Activated CD8-positive, alpha-beta memory T cell treated with anti-CD3 and anti-CD28 coated beads for 1 hour (primary cell): ENCODE measurements at places on chromosomes 1 and 21.

DNA sequence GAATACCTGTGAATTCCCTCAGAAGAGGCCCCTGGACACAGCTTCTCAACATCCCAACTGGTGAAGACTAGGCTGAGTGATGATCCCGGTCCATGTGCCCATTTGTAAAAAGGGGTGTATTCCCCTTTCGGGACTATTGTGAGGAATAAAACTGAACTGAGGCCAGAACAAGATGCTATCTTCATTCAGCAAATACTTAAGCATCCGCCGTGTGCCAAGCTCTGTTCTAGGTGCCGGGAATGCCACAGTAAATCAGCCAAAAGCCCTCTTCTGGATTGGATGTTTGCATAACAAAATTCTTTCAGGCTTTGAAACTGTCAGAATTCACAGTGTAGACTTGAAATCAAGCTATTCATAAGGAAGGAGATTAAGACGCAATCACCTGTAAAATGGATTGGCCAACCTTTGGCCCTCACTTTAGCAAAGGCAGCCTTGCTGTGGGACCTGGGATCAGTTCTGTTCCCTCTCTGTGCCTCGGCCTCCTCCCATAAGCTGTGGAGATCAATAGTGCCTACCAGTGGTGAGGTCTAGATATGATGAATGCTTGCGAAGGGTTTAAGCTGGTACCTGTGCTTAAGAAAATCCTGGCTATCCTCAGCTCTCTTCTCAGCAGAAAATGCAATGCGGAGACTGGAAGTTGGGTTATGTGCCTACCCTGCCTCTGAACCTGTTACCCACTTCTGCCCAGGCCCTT is 1.8 kb downstream of the ALPL start:
- no peak for DNase-seq

DNA sequence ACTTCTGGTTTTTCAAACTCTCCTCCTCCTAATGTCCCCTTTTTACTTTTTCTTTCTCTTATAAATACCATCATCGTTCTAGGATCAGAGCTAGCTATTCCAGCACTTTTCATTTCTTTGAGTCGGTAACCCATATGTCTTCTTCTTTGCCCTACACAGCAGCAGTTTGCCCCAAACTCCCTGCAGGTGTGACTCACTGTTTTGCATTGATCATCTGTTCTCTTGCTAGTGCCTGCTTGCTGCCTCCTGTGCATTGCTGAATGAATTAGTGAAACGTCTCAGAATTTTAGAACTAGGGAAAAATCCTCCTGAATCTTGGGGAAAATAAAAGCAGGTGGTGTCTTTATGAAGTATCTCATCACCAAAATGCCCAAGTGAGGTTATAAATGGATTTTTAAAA is 21.7 kb downstream of the KCNK2 start:
- DNase-seq = no peak

GRCh38 chr1:147204080-147204479 is 21.1 kb downstream of the FMO5 start:
- DNase-seq = no peak

DNA sequence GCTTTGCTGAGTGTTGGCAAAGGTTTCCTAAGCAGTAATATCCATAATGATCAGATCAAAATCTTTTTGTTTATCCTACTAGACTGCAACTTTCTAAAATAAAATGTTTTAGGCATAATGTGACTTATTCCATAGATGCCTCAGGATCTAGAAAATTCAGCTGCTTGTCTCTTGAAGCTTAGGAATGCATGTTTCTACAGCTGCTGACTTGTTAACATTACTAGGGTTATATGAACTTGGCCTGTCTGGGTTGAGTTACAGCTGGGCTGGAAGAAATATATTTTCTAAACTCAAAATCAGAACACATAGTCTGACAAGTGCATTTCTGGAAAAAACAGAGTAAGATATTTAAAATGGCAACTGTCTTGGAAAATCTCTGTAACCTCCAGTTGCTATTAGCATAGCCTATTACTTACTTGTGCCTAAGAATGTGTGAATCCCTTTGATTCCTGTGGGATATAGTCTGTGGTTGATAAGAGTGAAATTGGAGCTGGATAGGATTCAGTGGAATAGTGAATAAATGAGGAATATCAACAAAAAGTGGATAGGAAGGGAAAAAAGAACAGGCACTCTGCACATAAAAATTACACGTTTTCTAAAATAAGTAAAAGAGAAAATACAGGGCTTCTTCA is 61.2 kb downstream of the RGS4 start:
- DNase-seq = no peak

DNA sequence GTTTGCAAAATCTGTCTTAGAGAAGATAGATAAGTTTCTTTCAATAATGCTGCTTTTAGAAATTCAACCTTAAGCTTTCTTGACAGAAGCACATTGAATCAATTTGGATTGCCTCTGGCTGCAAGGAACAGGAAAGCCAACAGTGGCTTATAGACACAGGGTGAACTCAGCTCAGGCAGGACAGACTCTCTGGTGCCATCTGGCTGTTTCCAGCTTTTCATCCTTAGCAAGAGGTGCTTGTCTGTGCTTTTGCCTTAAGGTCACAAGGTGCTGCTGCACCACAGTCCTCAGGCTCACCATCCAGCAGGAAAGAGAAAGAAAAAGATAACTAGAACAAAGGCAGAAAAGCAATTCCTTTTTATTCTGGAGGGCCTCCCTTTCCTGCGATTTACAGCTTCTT is 93.7 kb upstream of the ETS2 start:
- DNase-seq = no peak

GRCh38 chr21:21182401-21183010 is 184.3 kb downstream of the NCAM2 start:
- no peak for DNase-seq

DNA sequence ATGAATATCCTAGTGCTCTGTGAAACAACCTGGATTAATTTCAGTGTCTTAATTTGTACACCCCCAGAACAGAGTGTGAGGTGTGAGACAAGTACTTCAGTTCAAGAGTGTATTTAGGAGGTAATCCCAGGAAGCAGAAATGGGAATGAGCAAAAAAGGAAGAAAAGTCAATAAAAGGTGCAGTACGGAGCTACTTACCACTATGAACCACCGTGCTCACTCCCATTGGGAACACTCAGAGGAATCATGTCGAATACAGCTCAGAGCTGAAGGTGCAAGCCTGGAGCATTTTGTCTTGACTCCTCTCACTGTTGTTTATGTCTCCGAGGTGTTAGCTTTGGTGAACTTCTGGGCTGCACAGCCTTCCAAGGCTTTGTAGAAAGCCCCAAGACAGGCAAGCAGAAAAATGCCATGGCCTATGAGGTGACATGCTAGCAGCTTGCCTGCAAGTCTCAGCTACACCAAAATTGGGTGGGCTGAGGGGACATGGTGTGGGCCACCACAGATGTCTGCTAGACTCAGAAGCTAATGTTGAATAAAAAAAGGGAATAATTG is 7.4 kb upstream of the SVBP start:
- DNase-seq = no peak

GRCh38 chr1:3024019-3024418 is 2.8 kb downstream of the ACTRT2 start:
- no peak for DNase-seq

DNA sequence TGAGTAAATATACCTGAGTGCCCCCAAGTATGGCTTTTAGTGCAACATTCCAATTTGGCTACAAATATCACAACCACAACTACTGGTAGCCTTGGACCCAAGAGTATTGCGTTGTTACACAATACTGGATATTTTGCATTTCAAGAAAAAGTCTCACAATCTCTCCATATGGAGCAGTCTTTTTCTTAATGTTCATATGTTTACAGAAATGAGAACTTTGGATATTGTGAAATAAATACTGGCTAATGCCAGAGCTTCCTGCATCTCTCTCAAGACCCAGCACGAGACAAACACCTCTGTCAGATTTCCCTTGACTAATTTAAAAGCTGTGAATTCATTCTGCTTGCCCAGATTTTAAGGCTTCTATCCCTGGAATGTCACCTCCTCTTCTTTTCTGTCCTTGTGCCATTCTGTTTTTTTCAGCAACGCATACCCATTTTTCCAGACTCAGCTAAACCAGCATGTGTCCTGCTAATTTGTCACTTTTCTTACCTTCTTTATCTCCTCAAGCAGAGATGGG is 136.2 kb upstream of the BACE2 start:
- no peak for DNase-seq

DNA sequence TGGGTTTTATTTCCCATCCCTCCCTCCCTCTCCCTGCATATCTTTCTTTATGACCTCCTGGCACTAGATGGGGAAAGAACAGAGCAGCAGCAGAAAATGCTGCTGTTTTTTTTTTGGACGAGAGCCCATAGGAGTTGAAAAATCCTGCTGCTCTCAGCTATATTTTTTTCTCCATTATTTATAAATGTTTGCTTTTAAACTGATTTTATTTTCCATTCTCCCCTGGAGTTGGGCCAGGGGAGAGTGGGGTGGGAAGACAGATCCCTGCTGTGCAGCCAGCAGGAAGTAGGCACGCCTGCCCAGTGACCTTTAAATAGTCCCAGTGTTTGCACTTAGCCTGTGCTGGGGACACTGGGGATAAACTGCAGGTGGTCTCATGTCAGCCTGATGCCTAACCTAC is 17.4 kb downstream of the SFT2D2 start:
- DNase-seq = no peak

- DNase-seq = no peak
These were observed 391 bp upstream of the CENPS start for GRCh38 chr1:10429868-10430215.

GRCh38 chr1:202315576-202316168 is 26.1 kb downstream of the UBE2T start:
- peak; percentile 52 for DNase-seq

DNA sequence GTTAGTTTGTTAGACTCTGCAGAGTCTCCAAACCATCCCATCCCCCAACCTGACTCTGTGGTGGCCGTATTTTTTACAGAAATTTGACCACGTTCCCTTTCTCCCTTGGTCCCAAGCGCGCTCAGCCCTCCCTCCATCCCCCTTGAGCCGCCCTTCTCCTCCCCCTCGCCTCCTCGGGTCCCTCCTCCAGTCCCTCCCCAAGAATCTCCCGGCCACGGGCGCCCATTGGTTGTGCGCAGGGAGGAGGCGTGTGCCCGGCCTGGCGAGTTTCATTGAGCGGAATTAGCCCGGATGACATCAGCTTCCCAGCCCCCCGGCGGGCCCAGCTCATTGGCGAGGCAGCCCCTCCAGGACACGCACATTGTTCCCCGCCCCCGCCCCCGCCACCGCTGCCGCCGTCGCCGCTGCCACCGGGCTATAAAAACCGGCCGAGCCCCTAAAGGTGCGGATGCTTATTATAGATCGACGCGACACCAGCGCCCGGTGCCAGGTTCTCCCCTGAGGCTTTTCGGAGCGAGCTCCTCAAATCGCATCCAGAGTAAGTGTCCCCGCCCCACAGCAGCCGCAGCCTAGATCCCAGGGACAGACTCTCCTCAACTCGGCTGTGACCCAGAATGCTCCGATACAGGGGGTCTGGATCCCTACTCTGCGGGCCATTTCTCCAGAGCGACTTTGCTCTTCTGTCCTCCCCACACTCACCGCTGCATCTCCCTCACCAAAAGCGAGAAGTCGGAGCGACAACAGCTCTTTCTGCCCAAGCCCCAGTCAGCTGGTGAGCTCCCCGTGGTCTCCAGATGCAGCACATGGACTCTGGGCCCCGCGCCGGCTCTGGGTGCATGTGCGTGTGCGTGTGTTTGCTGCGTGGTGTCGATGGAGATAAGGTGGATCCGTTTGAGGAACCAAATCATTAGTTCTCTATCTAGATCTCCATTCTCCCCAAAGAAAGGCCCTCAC is at the start of gene OLIG2:
OLIG2 (plus strand) TSS at position 447 of the 954 bp plus-strand sequence. CDS start 928 bp downstream, outside the sequence.
- no peak for DNase-seq

- DNase-seq = no peak
These were observed 34.8 kb upstream of the DUSP10 start for GRCh38 chr1:221776495-221777301.

- DNase-seq = no peak
These were observed 739.3 kb downstream of the LTN1 start for GRCh38 chr21:28253338-28253737.

DNA sequence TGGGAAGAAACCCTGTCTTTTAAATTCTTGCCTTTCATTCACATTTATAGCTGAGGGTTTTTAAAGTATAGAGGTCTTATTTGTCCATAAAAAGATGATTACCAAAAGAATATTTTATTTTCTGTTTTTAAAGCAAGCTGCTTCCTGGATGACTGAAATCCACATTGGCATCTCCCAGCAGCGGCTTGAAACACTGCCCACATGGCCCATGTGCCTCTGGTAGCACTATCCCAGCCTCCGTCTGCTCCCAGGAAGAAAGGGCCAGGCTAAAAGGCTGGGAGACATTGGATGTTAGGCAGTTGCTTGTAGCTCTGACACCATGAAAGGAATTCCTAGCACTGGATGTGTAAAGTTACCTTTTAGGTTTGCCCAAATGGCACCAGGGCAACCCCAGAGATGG is 169.9 kb upstream of the CACNA1E start:
- DNase-seq = no peak

- DNase-seq = no peak
These were observed 16.9 kb downstream of the REG4 start for GRCh38 chr1:119794230-119794875.

DNA sequence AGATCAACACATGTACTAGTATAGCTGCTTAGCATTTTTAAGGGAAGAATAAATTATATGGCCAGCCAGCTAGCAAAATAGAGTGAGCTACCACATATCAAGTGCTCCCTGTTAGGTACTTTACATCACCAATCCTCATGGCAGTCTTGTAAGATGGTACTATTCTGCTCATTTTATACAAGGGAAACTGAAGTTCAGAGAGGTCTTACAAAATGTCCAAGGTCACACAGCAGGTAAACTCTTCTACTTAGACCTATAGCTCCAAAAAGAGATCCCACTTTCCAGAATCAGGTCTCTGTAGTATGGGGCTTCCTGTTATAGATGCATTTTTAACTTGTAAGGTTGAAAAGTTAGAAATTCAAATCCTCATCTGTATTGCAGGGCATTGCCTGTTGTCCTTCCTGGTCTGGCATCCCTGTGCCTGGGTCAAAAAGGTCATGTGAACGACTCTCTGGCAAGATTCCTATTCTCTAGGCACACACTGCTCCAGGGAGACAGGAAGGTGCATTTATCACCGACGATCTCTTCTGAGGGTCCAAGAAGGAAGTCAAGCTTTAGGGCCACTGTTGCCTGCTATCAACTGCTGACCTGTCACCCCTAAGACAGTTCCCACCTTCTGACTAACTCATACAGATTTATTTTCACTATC is 41.1 kb downstream of the TRIT1 start:
- no peak for DNase-seq

DNA sequence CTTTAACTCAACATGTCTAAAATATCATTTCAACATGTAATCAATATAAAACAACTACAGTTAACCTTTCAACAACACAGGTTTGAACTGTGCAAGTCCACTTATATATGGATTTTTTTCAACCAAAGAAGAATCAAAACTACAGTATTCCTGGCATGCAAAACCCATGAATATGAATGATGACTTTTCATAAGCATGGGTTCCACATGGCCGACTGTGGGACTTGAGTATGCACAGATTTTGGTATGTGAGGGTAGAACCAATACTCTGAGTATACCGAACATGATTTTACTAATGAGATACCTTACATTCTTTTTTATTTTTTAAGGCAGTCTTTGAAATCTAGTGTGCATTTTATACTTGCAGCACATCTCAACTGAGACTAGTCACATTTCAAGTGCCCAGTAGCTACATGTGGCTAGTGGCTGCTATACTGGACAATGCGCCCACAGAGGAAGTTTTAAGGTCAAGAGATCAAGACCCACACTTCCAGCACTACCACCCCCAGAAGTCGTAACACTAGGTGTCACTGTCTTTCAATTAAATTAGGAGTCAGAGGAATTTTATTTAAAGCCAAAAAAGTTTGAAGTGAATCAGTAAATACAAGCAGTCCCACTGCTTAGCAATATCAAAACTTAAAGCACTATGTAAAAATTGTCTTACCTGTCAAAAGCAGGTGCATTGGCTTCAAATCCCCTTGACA is 40.0 kb downstream of the SYNJ1 start:
- DNase-seq = no peak

GRCh38 chr21:31837618-31838390 is 35.0 kb upstream of the HUNK start:
- no peak for DNase-seq
